Trophoblast cell (in vitro differentiated cells and primary cell): ENCODE measurements at places on chromosomes 12 and 14.

GRCh38 chr12:113359939-113360748, 1.8 kb downstream of the PLBD2 start:
- DNase-seq = peak; percentile 7
- no peak overlapping the region for H3K4me3 ChIP-seq
- H3K27ac ChIP-seq = no peak overlapping the region
- H3K36me3 ChIP-seq = peaks cover 3% of the 10 kb centered on the region
- peaks cover 7% of the 10 kb centered on the region for H3K4me1 ChIP-seq

- no peaks in the 10 kb centered on the region for H3K4me1 ChIP-seq
- peak; percentile 78 for DNase-seq
- no peaks in the 10 kb centered on the region for H3K27me3 ChIP-seq
- H3K4me3 ChIP-seq = no peak overlapping the region
- H3K36me3 ChIP-seq = no peaks in the 10 kb centered on the region
These were observed 678.2 kb downstream of the NRXN3 start for GRCh38 chr14:78848234-78848820.

GRCh38 chr14:22122829-22123560, 449.4 kb upstream of the OR4E1 start:
- DNase-seq = no peak
- no peaks in the 10 kb centered on the region for H3K36me3 ChIP-seq
- H3K4me3 ChIP-seq = no peak overlapping the region
- no peak overlapping the region for H3K27ac ChIP-seq
- H3K27me3 ChIP-seq = no peaks in the 10 kb centered on the region
- no peaks in the 10 kb centered on the region for H3K4me1 ChIP-seq

- H3K36me3 ChIP-seq = no peaks in the 10 kb centered on the region
- H3K4me3 ChIP-seq = no peak overlapping the region
- no peaks in the 10 kb centered on the region for H3K4me1 ChIP-seq
- no peak for DNase-seq
- H3K27ac ChIP-seq = no peak overlapping the region
These were observed 52.3 kb downstream of the POLR3B start for GRCh38 chr12:106409878-106410277.

GRCh38 chr14:49999146-49999761, 106.4 kb downstream of the ARF6 start:
- H3K27ac ChIP-seq = peak overlapping the region; percentile 100
- DNase-seq = peak; percentile 92
- H3K27me3 ChIP-seq = no peaks in the 10 kb centered on the region
- H3K4me3 ChIP-seq = no peak overlapping the region
- no peaks in the 10 kb centered on the region for H3K36me3 ChIP-seq

DNA sequence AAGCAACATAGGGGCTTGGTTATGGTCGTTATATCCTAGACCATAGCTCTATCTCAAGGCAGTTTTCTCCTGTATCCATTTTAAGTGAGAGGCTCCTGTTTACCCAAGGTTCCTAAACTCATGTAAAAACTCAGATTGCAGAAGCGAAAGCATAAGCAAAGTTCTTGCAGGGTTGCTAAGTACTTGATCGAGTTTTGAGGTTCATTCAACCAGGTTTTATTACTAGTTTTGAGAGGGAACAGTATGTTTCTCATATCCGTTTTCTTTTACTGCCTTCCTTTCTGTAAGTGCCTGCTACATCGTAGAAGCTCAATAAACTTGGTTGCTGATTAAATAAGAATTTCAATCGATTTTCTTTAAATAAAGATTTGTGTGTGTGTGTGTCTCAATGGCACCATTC, 5.1 kb downstream of the AKAP3 start:
- H3K36me3 ChIP-seq = no peaks in the 10 kb centered on the region
- H3K4me3 ChIP-seq = no peak overlapping the region
- no peaks in the 10 kb centered on the region for H3K27me3 ChIP-seq
- no peaks in the 10 kb centered on the region for H3K4me1 ChIP-seq

DNA sequence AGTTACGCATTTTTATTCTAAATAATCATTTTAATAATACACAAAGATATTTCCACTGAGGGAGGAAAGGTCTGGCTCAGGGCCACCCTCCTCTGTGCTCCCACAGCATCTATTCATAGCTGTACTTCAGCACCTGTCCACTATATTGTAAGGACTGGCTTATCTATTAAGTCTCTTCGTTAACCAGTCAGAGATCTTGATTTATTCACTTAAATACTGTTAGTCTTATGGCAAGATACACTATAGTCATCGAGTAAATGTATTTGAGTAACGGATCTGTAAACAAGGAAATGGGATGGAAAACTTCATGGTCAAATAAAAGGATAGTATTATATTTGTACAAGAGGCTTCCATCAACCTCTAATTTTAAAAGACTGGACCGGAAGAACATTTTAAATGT, 54.6 kb downstream of the SPTLC2 start:
- no peak overlapping the region for H3K4me3 ChIP-seq
- no peaks in the 10 kb centered on the region for H3K4me1 ChIP-seq
- no peak overlapping the region for H3K27ac ChIP-seq

GRCh38 chr12:2944401-2945047, 14.7 kb upstream of the TEAD4 start:
- H3K27me3 ChIP-seq = no peaks in the 10 kb centered on the region
- H3K27ac ChIP-seq = no peak overlapping the region
- H3K4me1 ChIP-seq = peaks cover 3% of the 10 kb centered on the region
- no peak for DNase-seq
- H3K4me3 ChIP-seq = no peak overlapping the region

GRCh38 chr14:57493467-57494181, at the start of gene CCDC198:
Gene CCDC198, minus strand, starts transcription at chr14:57493857. Its CDS starts 142 bp downstream, at chr14:57493715.
- H3K27me3 ChIP-seq = no peaks in the 10 kb centered on the region
- no peaks in the 10 kb centered on the region for H3K36me3 ChIP-seq
- H3K4me1 ChIP-seq = no peaks in the 10 kb centered on the region
- no peak within 1 kb of the TSS for H3K4me3 ChIP-seq
- no peak within 1 kb of the TSS for H3K27ac ChIP-seq

DNA sequence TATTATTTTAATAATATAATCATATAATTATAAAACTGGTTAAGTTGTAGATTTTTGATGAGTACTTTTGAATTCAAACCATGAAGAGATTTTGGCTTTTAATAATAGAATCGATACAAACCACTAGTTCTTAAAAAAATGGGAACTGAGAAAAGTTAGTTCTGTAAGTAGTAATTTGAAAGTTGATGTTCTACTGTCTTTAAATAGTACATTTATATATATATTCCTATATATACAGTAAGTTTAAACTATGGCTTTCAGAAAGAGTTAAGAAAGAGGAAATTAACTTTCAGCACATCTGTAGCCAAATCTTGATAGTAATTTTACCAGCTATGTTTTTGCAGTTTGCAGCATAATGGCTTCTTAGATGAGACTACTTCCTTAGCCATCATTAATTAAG, 7.8 kb downstream of the LRRK2 start:
- H3K27ac ChIP-seq = no peak overlapping the region
- H3K27me3 ChIP-seq = no peaks in the 10 kb centered on the region
- H3K4me3 ChIP-seq = no peak overlapping the region
- H3K36me3 ChIP-seq = no peaks in the 10 kb centered on the region
- DNase-seq = no peak

DNA sequence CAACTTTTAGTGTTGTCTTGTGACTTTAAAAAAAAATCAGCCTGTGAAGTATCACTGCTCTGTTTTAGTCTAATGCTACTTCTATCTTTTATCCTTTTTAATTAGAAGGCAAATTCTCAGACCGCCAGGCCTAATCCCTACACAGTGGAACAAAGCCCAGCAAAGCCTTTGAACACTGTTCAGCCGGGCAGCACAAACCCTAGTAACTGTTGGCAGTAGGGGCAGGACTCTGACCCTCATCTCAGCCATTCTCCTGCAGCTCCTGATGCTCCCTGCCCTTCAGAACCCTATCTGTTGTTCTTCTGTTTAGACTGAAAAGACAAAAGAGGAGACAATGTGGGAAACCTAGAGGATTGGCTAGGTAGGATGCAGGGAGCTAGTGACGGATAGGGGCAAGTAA, 78.0 kb upstream of the OTX2 start:
- no peak for DNase-seq
- no peaks in the 10 kb centered on the region for H3K4me1 ChIP-seq
- no peak overlapping the region for H3K27ac ChIP-seq

DNA sequence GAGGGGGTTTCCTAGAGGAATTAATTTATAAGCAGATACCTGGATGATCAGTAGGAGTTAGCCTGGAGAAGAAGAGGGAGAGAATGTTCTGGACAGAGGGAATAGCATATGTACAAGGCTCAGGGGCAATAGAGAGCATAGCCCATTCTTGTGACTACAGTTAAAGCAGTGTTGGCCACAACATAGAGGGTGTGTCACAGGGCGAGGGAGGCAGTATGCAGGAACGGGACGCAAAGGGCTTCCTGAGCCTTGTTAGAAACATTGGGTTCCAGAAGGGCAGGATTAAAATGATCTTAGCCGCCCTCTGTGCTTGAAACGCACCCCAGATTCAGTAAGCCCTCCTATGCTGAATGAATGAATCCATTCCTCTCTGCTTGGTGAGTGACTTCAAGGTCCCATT, 142.2 kb upstream of the PWP1 start:
- no peak for DNase-seq
- no peak overlapping the region for H3K4me3 ChIP-seq
- H3K27ac ChIP-seq = no peak overlapping the region
- H3K36me3 ChIP-seq = no peaks in the 10 kb centered on the region
- H3K27me3 ChIP-seq = no peaks in the 10 kb centered on the region

DNA sequence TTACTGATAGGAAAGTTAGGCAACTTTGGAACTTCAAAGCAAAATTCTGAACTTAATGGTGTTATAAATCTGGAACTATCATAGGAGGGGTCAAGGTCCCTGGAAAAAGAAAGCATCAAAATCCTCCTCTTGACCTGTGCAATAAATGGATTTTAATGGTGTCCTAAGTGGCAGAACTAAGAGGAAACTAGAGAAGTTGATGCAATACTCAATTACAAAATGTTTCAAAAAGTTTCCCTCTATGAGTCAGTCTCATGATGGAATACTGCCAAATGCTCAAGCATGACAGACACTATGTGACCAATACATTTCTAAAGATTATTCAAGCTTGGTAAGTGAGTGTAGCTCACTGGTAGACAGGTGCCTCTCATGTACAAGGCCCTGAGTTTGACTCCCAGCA, 47.7 kb upstream of the ERGIC2 start:
- H3K27ac ChIP-seq = no peak overlapping the region
- no peak for DNase-seq
- H3K36me3 ChIP-seq = no peaks in the 10 kb centered on the region
- H3K27me3 ChIP-seq = no peaks in the 10 kb centered on the region

DNA sequence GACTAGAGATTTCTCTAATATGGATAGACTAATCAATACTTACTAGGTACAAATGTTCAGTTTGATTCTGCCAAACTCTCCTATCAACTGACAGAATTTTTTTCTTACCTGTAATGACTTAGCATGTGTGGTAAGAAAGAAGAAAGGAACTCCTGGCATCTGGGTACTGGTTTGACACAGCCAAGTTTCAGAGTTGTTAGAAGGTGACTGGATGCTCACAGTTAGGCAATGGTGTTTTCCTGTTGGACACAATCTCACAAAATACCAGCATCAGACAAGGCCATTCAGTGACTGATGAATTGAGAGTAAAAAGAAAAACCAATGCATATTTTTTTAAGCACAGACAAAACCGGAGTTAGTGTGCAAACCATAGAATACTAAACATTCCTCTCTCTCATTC, 4.2 kb downstream of the MUCL1 start:
- no peak overlapping the region for H3K4me3 ChIP-seq
- peak; percentile 79 for DNase-seq
- H3K4me1 ChIP-seq = no peaks in the 10 kb centered on the region
- H3K27ac ChIP-seq = no peak overlapping the region

GRCh38 chr12:115268451-115268850, 584.5 kb upstream of the TBX3 start:
- H3K4me3 ChIP-seq = no peak overlapping the region
- DNase-seq = no peak
- no peak overlapping the region for H3K27ac ChIP-seq
- H3K27me3 ChIP-seq = no peaks in the 10 kb centered on the region
- no peaks in the 10 kb centered on the region for H3K36me3 ChIP-seq

DNA sequence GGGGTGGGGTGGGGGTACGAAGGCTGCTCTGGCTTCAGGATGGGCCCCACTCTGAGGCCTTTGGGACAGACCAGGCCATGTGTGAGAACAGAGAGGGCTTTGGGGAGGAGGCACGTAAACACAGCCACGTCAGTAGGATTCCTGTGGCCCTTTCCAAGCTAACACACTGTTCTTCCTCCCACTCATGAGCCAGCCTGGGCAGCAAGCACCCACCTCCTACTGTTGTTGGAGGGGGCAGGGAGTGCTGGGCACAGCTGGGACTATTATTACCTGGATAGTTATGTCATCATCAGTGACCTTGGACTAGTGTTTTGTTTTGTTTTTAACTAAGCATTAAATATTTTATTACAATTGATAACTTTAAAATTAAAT, 5.3 kb downstream of the CHGA start:
- H3K27ac ChIP-seq = no peak overlapping the region
- H3K27me3 ChIP-seq = no peaks in the 10 kb centered on the region
- no peak overlapping the region for H3K4me3 ChIP-seq
- H3K4me1 ChIP-seq = no peaks in the 10 kb centered on the region

DNA sequence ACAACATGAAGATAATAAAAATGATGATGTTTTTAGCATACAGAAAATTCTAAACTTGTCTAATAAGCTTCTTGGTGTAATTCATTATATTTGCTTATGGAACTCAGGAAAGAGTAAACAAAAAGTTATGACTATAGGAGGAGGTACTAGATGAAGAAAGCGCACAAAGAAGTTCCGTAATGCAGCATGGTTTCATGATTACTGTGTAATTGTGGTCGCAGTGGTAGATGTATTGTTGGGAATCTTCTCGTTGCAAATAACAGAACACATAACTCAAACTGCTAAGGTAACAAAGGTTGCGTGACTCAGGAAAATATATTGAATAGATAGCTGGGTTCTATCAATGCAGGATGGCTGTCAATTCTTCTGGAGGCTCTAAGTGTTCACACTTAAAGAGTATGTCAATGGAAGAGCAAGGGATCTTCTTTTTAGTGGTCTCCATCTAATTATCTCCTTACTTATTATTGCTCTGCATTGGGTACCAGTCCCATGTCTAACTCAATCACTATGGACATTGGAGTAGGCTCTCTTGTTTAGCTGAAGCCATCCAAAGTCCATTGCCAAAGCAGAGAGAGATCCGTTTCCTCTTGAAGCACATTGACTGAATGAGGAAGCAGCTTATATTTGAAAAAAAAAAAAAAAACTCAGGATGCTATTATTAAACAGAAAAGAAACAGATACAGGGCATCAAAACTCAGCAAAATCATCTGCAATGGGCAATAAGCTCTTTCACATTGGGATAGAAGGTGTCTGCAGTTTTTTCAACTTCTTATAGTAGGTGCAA, 283.4 kb upstream of the ATP2B1 start:
- H3K4me1 ChIP-seq = no peaks in the 10 kb centered on the region
- no peaks in the 10 kb centered on the region for H3K36me3 ChIP-seq
- no peaks in the 10 kb centered on the region for H3K27me3 ChIP-seq
- H3K4me3 ChIP-seq = no peak overlapping the region

DNA sequence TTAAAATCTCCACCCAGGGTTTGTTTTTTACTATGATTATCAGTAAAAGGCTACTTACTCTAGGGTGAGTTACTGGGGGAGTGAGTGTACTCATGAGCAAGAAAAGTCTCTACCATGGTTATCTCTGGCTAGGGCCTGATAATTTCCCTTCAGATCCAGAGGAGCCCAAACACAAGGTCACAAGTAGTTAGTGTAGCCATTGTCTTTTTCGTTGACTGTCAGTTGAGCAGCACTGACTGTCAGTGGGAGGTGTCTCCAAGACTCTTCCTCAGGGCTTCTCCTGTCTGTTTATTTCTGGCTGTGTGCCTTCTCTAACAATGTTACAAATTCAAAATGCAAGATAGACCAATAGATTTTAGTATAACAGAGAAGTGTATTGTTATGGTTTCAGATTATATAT, 181.2 kb upstream of the MIS18BP1 start:
- no peak overlapping the region for H3K27ac ChIP-seq
- H3K4me3 ChIP-seq = no peak overlapping the region
- no peaks in the 10 kb centered on the region for H3K27me3 ChIP-seq
- no peak for DNase-seq
- H3K36me3 ChIP-seq = no peaks in the 10 kb centered on the region
- no peaks in the 10 kb centered on the region for H3K4me1 ChIP-seq
